Fibroblast of skin of right biceps (primary cell): ENCODE measurements at places on chromosomes 6 and 20.

- peak; percentile 75 for DNase-seq
Observed at GRCh38 chr6:70709826-70710225, 42.1 kb downstream of the SMAP1 start.

DNA sequence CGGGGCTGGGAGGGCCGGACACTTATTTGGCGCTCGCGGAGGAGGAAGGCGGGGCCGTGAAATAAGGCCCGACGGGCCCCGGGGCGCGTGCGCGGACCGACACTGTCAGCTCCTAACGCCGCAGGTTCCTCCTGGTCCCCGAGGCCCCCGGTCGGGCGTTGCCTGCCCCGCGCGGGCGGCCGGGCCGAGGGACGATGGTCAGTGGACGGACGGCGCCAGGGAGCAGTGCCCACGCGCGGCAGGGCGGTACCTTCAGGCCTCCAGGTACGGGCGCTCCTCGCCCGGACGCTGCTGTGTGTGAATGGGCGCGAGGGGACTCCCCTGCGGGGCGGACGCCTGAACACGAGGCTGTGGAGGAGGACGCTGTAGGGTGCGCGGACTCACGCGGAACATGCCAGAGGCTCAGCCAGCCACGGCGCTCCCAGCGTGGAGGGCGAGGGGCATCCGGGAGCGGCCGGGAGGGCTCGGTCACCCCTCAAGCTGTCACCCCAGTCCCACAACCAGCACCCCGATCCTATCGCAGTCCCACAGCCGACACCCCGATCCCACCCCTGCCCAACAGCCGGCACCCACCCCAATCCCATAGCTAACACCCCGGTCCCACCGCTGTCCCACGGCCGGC is 339 bp upstream of the GMEB2 start:
- DNase-seq, result peak; percentile 95

- DNase-seq, result no peak
Observed at GRCh38 chr6:32962213-32962826, 6.1 kb upstream of the BRD2 start.

DNA sequence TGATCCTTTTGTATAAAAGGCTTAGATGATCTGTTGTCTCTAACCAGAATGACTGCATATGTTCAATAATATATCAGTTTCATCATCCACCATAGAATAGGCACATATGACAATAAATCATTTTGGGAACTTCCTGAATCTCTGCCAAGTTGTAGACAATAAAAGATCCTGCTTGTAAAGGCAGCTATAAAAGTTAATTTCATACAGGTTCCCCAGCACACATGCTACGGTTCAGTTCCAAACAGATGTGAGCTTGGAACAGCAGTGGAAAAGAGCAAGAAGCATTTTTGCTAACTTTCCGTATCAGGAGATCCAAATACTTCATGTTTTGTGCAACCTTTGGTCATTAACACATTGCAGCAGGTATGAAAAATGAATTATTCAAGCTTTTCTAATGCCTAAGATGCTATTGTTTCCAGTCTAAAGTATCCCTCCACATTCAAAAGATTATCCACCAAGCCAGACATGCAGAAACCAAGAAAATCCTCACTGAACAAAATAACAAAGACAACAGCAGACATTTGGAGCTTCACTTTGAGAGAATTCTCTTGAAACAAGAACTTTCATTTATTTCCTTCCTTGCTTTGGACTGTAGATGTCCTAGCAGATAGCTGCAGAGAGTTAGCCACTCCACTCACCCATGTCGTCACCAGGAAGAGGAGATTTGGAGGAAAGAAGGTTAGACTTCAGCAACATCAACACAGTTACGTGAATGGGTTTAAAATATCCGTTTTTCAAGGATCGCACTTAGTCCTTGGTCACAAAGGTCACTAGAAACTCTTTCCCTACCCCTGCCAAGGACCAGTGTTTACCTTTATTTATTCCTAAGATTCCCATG is 453.5 kb upstream of the JARID2 start:
- DNase-seq, result peak; percentile 38

DNA sequence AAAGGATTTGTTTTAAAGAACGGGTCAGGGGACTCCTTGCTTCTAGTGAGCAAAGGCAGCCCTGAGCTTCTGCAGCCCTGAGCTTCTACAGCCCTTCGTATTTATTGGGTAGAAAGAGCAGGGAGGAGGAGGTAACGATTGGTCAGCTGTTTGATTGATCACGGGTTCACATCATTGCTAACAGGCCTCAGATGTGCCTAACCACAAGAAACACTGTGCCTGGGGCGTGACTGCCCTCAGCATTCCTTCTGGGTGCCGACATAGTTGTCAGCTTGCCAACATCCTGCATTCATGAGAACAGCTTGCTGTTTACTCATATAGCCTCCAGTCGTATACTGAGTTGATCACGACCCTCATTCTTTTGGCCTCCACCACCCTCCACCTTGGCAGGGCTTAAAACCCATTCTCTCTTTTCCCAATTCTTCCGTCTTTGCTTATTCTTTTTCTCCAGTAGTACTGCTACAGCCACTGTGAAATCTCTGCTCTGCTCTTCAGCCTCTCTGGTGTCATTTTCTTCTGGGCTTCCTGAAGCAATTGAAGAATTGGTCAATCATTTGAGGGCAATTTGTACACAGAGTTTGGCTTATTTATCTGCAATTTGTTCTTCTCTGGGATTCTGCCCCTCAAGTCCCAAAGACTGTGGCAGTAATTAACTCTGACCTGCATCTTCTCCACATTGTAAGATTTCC is 25.4 kb upstream of the NOP56 start:
- DNase-seq, result peak; percentile 69

DNA sequence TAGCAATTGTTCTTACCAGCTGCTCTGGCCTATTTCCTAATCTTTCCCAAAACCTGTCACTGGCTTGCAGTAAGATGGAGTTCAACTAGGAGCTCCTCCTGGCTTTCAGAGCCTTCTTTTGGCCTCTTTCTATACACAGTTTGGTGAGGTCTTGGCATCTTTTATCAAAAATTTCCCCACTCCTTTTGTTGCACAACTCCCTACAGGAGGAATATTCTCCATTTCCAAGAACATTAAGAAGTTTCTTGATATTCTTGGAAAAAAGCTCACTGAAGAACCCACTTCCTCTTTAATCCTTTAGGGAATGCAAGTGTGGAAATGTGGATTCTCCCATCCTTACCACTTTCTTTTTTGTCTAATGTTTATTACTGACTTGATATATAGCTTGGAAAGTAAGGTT is 171.3 kb upstream of the KCNK16 start:
- peak; percentile 69 for DNase-seq

GRCh38 chr6:40671001-40671693 is 84.0 kb upstream of the LRFN2 start:
- no peak for DNase-seq

GRCh38 chr6:163474581-163474980 is 60.1 kb downstream of the QKI start:
- DNase-seq, result no peak

- DNase-seq, result no peak
Observed at GRCh38 chr6:42140032-42140431, 2.4 kb downstream of the C6orf132 start.

- peak; percentile 98 for DNase-seq
Observed at GRCh38 chr6:13355043-13355945, 27.0 kb upstream of the TBC1D7 start.

- DNase-seq, result no peak
Observed at GRCh38 chr20:6999381-6999780, 231.9 kb downstream of the BMP2 start.

DNA sequence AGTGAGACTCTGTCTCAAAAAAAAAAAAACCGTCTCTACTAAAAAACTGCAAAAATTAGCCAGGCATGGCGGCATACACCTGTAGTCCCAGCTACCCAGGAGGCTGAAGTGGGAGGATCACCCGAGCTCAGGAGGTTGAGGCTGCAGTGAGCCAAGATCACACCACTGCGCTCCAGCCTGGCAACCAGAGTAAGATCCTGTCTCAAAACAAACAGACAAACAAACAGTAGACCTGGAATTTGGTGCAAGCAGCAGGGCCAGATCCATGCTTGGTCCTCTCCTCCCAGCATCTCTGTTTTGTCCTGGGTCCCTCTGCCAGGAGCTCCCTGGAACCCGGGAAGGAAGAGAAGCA is 11.6 kb downstream of the RIPOR3 start:
- no peak for DNase-seq

DNA sequence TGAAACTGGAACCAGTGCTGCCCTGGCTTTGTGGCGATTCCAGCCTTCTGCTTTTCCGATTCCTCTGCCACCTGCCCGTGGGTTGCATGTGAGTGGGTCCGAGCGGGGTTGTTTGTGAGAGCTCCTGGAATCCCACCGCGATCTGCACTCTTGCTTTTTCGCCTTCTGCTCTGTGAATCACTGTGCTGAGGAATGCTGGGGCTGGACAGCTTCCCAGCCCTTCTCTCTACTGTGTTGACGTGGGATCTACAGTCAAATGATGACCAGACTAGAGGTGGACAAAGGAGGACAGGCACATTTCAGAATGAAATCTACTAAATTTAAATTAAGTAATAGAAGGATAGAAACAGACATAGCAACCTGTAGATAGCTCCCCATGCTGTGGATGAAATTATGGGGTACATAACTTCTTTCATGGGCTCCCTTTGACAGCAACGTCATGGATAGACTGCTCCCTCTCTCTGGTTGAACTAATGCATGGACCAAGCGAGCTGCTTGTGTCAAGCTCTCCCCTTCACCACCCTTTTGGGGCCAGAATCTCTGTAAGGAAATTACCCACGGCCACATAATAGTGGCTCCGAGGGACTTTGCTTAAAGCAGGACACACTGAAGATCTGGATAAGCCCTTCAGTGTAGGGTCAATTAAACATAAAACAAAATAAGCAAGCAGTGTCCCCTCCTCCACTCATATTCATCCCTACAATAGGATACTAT is 2.0 kb downstream of the FNDC1 start:
- DNase-seq, result peak; percentile 73

DNA sequence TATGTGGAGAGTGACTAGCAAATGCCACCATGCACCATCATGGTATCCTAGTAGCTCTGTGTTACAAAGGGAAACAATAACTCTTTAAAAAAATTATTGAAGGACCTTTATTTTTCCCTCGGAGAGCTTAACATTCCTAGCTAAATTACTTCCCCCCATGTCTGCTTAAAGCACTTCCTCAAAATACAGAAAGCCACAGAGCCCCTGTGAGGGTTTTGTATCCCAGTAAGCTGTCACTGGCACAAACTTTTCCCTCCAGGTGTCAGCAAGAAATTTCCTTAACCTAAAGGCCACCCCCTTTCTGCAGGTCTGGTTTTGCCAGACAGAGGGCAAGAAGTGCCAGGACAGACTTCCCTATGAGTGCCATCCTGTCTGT is 340.0 kb upstream of the PRDM1 start:
- DNase-seq, result no peak

DNA sequence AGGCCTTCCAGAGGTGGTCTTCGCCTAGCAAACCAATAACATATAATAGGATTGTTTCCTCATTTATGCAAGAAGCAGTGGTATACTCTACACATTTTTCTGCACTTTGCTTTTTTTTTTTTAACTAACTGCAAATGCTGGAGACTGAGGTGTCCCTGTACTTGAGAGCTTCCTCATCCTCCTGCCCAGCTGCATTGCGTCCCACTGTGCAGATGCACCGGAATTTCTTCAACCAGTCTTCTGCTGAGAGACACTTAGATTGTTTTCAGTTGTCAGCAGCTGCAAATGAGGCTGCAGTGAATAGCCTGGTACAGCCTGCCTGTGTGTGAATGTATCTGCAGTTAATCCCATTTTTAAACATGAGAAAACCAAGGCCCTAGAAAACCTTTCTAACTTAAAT is 11.5 kb downstream of the FGD2 start:
- no peak for DNase-seq

- no peak for DNase-seq
Observed at GRCh38 chr6:20599302-20600051, 65.2 kb downstream of the CDKAL1 start.

DNA sequence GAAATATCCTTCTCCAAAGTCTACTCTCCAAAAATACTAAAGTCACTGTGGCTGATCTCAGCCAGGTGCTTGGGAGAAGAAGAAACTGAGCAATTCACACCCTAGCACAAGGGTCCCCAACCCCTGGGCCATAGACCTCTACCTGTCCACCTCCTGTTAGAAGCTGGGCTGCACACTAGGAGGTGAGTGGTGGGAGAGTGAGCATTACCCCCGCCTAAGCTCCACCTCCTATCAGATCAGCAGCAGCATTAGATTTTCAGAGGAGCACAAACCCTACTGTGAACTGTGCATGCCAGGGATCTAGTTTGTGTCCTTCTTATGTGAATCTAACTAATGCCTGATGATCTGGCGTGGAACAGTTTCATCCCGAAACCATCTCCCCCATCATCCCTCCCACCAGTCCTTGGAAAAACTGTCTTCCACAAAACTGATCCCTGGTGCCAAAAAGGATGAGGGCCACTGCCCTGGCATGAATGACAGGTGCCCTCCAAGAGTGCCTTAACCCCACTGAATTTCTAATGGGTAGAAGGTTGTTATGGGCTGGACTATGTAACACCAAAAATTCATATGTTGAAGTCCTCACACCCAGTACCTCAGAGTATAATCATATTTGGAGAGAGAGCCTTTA is 109.2 kb upstream of the CDYL start:
- DNase-seq, result no peak

GRCh38 chr6:121319112-121319553 is 15.1 kb downstream of the TBC1D32 start:
- peak; percentile 21 for DNase-seq

GRCh38 chr6:52346503-52346902 is 15.4 kb upstream of the PAQR8 start:
- no peak for DNase-seq

GRCh38 chr20:34891166-34892062 is 15.0 kb downstream of the ACSS2 start:
- peak; percentile 67 for DNase-seq

DNA sequence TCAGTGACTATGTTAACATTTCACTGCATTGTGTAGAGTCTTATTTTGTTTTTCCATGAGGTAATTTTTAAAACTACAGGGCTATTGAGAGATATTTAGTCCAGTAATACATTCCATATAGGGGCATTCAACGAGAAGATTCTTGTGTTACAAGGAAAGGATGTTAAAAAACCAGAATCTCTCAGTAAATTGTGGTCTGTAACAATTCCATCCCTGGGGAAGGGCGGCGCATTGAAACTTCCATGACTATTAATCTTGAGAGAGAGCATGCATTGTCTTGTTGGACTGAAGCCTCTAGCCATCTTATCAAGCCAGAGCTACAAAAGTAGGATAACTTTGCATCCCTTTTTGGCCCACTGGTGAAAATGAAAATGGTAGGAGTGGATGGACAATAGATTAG is 119.7 kb downstream of the BCKDHB start:
- peak; percentile 73 for DNase-seq

- no peak for DNase-seq
Observed at GRCh38 chr6:35304299-35304698, 6.7 kb downstream of the DEF6 start.

DNA sequence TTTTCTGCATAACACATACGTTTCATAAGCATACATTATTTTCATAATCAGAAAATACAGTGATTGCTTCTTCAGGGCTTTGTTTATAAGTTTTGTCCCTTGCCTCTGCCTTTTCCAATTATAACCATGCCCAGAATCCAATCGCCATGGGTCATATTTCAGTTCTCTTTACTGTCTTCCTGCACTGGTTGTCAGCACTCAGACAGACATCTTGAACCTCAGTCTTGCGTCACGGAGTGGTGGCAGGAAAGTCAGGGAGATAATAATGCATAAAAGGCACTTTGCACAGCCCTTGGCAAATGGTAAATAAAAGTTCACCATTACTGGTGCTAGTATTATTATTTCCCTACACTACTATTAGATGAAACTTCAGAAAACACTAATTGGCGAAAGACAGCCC is 7.2 kb downstream of the KIF16B start:
- DNase-seq, result no peak
